ENCODE measurements at places on chromosomes 13 and 19.

- DNase-seq, result no peak
Measured at GRCh38 chr19:10219678-10220077, 11.5 kb downstream of the S1PR2 start.

- DNase-seq, result peak; percentile 26
Measured at GRCh38 chr19:3175781-3176714, 2.5 kb upstream of the S1PR4 start.

DNA sequence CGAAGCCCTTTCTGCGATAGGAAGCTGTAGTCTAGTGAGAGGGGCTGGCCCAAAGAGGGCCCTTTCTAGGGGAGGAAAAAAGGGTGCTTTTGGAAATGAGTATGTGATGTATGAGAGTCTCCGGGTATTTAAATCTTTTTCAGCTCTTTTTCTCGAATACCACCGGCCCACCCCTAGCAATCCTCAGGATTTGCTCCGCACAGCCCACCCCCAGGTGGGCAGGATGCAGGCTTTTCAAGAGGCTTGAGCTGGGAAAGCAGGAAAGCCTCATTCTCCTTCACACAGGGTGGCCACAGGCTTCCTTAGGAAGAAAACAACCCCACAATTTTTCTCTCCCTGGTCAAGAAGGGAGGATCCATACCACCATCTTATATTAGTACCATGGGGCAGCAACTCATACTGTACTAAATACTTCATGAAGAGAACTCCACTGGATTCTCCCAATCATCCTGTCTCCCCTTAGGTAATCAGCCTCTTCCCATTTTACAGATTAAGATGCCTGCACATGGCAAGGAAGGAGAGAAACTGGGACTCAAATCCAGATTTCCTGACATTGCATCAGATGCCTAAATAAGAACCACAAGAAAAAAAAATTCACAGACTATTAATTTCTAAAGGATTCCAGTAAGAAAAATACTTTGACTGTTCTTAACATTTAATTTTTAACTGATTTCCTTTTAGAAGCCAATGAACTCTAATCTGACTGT lies 84.4 kb downstream of the STK24 start:
- no peak for DNase-seq

- DNase-seq, result peak; percentile 58
Measured at GRCh38 chr19:10915130-10916091, 13.0 kb downstream of the YIPF2 start.

DNA sequence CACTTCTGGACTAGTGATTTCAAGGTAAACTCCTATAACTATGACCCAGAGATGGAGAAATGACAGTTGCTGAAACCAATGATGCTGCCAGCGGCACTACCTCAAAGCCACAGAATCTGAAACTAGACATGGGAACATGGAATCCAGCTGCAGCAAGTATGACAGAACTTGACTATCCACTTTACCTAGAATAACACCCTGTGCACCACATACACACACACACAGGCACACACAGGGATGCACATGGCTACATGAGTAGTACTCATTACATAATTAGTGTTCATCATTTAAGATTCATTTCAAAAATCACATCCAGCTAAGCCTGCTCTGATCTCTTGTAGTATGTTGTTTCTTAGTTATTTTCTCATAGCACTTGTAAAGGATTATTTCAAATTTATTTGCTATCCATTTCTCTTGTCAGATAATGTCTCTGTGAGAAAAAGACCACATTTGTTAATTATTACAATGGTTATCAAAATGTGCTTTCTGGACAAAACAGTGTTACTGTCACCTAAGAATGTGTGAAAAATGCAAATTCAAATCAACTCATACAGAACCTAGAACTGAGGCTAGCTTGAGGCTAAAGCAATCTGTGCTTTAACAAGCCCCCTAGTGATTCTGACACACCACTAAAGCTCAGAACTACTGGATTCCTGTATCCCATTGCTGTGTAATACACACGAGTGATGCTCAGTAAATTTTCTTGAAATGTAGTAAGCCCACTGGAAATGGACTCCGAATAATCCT lies 59.4 kb downstream of the WTIP start:
- no peak for DNase-seq

DNA sequence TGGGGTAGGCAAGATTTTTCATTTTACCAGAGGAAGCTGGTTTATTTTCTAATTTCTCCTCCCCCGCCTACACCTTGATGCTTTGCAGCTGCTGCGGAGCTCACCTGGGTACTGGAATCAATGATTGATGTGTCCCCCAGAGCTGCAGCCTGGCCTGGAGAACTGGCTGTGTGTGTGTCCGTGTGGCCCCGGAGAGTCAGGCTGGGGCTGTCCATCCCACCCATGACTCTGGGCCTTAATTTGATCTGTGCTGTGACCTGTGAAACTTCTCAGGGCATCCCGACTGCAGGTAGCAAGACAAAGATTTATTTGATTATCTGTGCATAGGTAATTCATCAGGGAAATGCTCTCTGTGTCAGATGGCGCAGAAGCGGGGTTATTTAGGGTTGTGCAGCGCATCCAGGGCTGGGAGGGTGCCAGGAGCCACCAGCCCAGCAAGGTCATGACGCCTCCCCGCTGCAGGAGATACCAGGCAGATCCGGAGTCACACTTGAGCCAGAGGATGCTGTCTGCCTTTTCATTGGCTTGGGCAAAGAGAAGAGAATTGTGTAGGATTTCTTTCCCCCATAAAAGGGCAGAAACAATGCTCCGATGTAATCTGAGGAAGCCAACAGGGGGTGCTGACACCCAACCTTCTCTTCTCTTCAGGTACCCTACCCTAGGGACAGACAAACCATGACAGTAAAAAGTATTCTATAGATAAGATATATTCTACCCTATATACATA lies 346.6 kb downstream of the TSHZ3 start:
- DNase-seq, result no peak

DNA sequence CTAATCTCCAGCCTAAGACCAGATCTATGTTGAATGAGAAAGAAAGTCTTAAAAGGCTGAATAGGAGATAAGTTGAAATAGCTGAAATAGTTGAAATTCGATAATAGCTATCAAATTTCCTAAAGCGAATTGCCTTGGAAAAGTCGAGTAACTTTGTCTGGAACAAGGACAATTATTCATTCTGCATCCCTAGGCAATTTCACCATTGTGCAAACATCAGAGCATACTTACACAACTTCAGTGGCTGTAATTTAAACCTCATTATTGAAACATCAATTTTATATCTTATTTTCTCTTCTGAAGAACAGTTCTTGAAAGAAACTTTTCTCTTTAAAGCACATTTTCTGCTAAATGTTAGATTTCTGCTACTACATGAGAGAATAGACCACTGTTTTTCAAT lies 13.6 kb downstream of the TNFSF13B start:
- DNase-seq, result no peak

Data from muscle of back (tissue), 13 donors.